ENCODE measurements at places on chromosomes 12 and 14.

- DNase-seq, result no peak
Measured at GRCh38 chr14:35557221-35557747, 23.3 kb downstream of the INSM2 start.

GRCh38 chr14:40847480-40847879, 759.2 kb upstream of the LRFN5 start:
- DNase-seq, result no peak

GRCh38 chr12:42015051-42015461, 129.6 kb downstream of the GXYLT1 start:
- DNase-seq, result no peak

- peak; percentile 1 for DNase-seq
Measured at GRCh38 chr12:66984962-66985361, 284.2 kb upstream of the CAND1 start.

DNA sequence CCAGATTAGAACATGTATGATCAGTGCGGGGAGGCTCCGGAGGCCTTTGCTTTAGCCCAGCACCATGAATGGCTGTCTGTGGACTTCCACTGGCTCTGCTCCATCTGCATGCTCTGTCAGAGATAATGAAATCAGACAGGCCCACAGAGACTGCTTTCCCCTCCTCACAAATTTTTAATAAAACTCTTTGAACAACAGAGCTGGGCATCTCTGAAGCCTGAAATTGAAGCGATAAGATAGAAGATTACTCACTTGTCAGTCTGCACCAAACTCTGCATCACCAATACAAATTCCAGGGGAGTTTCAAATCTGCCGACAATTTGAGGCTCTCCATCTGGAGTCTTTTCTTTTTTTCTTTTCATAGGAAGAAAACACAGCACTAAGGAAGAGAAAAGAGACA, 110.0 kb downstream of the DYRK2 start:
- DNase-seq, result no peak

DNA sequence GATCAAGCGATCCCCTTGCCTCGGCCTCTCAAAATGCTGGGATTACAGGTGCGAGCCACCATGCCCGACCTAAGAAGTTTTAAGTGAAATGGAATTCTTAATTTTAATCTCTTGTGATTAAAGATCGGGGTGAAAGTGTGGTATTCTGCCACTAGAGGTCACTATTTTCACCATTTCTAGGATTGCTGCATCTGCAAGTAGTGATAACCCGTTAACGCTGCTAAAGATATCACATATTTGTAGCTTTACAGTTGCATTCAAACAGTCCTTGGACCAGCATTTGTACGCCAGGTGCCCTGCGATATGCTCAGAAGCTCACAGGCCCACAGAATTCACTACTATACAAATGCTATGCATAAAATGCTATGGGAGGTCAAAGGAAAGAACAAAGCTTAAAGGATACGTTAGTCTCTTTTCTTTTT, 19.3 kb downstream of the CCDC62 start:
- DNase-seq, result peak; percentile 49

DNA sequence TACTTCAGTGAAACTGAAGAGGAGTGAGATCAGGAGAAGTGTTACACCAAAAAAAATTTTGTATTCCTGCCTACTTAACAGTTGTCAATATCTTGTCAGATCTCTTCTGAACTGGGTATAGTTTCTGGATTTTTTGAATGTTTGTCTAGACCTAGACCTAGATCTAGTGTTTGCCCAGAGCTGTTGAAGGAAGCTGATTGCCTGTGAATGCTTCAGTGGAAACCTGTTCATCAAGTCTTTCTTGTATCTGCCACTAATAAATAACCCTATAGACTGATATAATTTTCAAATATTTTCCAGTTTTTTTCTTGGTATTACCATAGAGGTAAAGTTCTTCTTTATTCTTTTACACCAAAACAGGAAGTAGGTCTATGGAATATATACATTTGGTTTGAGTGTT, 781.5 kb upstream of the FBXO33 start:
- DNase-seq, result no peak

GRCh38 chr12:121388421-121388981, 11.4 kb upstream of the RNF34 start:
- DNase-seq, result peak; percentile 82

- DNase-seq, result no peak
Measured at GRCh38 chr12:50344775-50345174, 51.6 kb downstream of the FAM186A start.

GRCh38 chr14:105086833-105087307, 21.6 kb upstream of the GPR132 start:
- peak; percentile 75 for DNase-seq

DNA sequence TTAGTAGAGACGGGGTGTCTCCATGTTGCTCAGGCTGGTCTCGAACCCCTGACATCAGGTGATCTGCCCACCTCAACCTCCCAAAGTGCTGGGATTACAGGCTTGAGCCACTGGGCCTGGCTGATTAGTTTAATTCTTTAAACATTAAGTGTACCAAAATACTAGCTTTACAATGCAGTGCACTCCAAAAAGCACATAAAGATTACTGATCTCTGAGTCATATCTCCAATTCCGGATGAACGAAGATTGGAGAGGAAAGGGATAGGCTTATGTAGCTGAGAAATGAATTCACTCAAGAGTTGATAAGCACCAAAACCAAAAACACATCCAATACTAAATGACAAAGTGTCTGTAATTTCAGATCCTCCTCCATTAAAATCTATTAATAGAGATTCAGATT, 15.1 kb downstream of the NAV3 start:
- peak; percentile 77 for DNase-seq

DNA sequence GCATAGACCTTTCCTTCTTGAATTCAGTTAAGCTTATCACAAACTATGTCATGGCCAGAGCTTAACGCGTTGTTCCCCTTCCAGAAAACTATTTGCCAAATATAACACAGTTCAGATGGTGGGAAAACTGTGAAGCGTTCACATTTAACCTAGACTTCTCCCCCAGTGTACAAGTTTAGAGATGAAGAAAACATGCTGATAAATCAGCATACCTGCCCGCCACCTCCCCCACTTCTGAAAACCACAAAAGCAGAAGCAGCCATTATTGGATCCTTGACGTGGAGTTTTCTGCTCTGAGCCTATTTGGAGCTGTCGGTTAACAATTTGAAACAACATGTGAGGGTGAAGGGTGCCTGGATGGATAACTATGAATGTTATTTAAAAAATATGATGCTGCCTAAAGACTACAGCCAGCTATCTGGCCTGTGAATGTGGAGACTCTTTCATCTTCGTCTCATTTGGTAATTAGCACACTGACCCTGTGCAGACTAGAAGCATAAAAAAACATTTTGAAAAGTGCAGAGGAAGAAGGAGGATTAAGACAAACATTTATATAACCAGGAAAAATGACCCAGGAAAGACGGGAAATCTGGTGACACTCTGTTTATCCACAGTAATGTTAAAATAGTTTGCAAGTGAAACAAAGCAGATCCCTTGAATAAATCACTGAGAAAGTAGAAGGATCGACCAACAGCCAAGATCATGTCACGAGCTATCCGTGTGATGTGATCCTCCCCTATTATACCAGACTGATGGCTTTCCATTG, 408.2 kb downstream of the AEBP2 start:
- peak; percentile 80 for DNase-seq

- DNase-seq, result no peak
Measured at GRCh38 chr12:6154730-6155459, 30.4 kb upstream of the VWF start.

GRCh38 chr12:85301051-85301450, 21.0 kb downstream of the ALX1 start:
- DNase-seq, result no peak

GRCh38 chr12:106955377-106956047, at the start of gene TMEM263:
Gene TMEM263 (plus strand): TSS chr12:106955907. CDS start chr12:106967117, 11,210 bp downstream.
- peak; percentile 97 for DNase-seq

DNA sequence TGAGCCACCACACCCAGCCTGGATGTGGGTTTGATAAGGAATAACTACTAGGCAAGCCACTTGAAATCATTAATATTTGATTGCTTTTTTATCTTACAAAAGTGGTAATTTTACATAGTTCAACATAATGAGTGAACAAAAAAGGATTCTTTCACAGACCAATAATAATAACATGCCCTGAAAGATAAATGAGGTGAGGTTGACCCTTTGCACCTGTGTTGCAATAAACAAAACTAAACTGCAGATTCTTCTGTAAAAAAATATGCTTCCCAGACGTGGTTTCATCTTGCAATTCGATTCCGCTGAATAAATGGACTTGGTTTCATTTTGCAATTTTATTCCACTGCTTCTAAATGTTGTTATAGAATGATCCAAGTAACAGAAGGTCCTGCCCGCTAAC, 1514.9 kb upstream of the TMEM132C start:
- DNase-seq, result no peak

- DNase-seq, result peak; percentile 66
Measured at GRCh38 chr12:116384691-116385485, 107.4 kb upstream of the MED13L start.

GRCh38 chr12:13165617-13166041, 30.9 kb upstream of the EMP1 start:
- DNase-seq, result peak; percentile 52

- no peak for DNase-seq
Measured at GRCh38 chr14:49766839-49767238, 1.1 kb upstream of the KLHDC2 start.

DNA sequence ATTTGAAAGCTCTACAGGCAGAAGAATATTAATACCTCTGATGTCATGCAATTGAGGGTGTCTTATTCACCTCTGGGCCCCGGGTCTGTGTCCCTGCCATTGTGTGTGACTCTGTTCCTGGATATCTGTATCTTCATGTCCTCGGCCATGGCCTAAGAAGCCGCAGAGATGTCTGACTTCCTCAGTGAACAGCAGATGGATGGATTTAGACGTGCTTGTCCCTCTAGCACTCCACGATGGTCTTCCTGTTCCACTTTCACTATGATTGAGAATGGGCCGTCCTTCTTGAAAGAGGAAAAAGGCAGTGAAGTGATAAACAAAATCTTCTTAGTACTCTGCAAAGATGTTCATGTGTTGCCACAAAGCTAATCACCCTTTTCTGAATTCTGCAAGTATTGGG, 217.4 kb downstream of the SLC41A2 start:
- no peak for DNase-seq

GRCh38 chr14:97273540-97273939, 476.4 kb downstream of the VRK1 start:
- no peak for DNase-seq

DNA sequence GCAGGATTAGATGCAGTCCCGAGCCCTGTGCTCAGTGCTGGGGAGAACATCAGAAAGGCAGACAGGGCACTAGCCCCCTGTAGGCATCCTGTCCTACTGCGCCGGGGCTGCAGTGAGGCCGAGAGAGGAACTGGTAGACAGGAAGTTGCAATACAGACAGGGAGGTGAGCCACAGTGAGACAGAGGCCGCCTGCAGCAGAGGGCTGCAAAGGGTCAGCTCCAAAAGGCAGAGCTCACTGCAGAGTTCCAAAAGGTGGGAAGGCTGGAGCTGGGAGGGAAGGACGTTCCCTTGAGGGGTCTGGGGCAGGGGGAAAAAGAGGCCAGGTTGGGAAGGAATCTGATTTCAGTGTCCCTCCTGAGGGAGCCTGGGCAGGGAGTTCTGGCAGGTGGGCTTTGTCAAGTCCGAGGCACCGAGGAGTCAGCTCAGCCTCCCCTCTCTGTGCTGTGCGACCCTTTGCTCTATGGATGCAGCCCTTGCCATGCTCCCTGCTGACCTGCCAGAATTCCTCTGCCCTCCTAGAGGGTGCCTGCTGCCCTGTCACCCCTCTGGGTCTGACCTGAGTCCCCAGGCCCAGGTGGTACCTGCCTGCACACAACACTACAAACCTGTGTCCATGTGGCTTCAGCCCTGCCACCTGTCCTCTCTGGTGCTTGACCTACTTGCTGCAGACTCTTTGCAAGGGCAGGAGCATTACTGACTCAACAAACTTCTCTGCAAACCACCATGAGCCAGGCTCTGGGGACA, 63.5 kb downstream of the PRMT8 start:
- no peak for DNase-seq

- DNase-seq, result no peak
Measured at GRCh38 chr14:76931631-76932402, 96.7 kb downstream of the IRF2BPL start.

DNA sequence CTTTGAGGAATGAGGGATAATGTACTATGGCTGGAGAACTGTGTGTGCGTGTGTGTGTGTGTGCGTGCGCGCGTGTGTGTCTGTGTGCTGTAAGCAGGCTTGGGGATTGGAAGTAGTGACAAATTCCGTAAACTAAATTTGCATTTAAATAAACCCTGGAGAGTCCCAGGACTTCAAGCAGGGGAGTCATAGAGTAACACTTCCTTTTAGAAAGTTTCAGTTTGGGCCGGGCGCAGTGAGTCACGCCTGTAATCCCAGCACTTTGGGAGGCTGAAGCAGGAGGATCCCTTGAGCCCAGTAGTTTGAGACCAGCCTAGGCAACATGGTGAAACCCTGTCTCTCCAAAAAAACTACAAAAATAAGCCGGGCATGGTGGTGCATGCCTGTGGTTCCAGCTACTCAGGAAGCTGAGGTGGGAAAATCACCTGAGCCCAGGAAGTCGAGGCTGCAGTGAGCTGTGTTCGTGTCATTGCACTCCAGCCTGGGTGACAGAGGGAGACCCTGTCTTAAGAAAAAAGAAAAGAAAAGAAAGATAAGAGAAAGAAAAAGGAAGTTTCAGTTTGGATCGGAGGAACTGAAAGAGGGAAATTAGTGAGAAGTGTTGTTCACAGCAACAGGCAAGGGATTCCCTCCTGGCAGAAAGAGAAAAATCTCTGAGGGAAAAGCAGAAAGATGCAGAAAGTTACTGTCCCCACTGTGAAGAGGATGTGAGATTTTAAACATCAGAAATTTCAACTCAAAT, 222.7 kb upstream of the SOX5 start:
- no peak for DNase-seq
